ENCODE measurements at places on chromosomes 7 and 10. TPM values are rescaled to one million over a fixed set of nuclear protein-coding genes. Genes with fewer than 3 reads are reported as not detected.
A peak's percentile ranks its signal among the peaks of the same experiment; 100 is the strongest.

The ZNF25 gene
- polyA plus RNA-seq = 10.5 TPM

The SEC61G gene
- 170 TPM for polyA plus RNA-seq

The COL17A1 gene
- polyA plus RNA-seq = 0.30 TPM

The LRRC4 gene
- 6.7 TPM for polyA plus RNA-seq

The MUC12 gene
- polyA plus RNA-seq = 0.38 TPM

The RBP3 gene
- 0.23 TPM for polyA plus RNA-seq

DNA sequence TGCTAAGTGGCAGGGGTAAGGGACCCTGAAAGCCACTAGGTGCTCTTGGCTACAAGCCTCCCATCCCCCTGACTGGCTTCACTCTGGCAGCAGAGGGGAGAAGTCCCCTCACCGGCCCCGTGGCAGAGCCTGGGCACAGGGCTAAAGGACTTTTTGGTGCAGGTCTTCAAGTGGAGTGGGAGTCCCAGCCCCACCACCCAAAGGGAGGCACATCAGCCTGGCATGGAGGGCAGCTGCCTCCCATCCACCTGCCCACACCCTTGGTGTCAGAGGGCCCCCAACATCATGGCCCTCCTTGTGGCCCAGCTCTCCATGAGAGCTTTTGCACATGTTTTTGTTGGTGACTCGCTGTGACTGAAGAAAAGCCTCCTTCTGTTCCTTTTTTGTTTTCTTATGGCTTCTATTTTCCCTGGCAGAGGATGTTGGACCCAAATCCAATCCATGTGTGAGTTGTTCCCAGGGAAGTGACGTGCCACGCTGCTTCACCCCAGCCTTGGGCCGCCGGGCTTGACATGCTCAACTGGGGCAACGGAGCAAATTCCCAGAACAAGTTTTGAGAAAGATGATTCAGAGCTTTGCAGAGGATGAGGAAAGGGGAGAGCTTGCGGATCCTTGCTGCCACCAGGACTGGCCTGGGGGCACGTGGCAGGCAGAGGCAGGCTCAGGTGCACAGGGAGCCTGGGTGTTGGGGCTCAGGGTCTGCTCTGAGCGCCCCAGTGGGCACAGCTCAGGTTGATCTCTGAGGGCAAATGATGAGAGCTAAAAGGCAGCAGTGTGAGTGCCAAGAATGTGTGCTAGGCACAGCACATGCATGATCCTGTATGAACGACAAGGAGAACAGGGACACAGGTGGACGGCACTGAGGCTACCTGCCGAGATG lies 1.9 kb upstream of the AEBP1 start:
- DNase-seq = no peak

- DNase-seq = no peak
Observed at GRCh38 chr7:40795607-40796006, 660.8 kb downstream of the SUGCT start.

DNA sequence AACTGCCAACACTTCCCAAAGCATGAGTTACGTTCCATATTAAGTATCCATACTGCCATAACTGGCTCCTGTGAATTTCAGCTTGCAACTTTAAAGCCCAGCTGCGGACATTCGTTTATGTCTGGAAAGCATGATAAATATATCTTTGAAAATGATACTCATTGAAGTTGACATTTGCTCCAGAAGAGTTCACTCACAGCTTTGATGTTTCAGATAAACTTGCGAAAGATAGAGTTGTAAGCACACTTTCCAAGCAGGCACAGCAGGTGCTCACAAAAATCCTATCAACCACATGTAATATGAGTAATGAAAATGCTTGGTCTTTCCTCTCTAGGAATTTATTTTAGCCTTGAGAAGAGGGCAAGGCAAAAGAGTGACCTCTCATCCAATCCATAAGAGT lies 4.5 kb downstream of the CHCHD3 start:
- DNase-seq = no peak

GRCh38 chr7:7967886-7968543 lies 581 bp upstream of the GLCCI1 start:
- DNase-seq = no peak

- DNase-seq = no peak
Observed at GRCh38 chr10:77618117-77618516, 19.5 kb downstream of the KCNMA1 start.

DNA sequence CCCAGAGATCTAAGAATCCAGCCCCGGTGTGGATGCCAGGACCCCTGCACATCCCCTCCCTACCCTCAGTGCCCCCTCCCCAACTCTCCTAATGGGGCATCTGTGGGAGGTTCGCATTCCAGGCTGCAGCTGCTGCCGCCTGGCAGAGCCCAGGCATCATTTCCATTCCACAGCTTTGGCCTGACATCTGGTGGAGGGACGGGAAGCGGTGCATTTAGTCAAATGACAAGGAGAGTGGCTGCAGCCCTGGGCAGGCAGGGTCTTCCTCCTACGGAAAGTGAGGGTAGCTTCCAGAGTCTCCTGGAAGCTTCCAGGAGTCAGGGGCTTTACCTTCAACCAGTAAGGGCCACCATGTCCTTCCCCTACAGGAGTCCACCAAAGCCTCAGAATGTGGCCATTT lies 30.8 kb downstream of the PRLHR start:
- DNase-seq = peak; percentile 55
